Activated CD8-positive, alpha-beta T cell treated with anti-CD3 and anti-CD28 coated beads for 36 hours (primary cell): ENCODE measurements at places on chromosomes 3 and 15. TPM values are rescaled to one million over a fixed set of nuclear protein-coding genes. Genes with fewer than 3 reads are reported as not detected.
A peak's percentile ranks its signal among the peaks of the same experiment; 100 is the strongest.

DNA sequence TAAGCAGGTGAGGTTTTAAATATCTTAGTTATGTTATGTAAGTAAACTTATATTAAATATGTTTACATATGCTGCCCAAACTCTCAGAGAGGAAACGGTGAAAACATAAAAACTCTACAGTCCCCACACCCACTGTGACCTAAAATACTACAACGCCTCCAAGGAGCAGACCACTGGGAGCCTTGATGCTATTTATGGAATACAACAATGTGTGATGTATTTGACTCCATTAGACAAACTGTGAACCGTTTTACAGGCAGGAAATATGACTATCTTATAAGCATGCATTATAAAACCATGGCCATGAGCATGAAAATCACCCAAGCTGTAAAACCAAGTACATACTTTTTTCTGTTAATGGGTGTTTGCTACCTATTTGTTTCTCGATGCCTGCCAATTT is 379.5 kb upstream of the TBL1XR1 start:
- H3K4me3 ChIP-seq = no peak overlapping the region
- no peaks in the 10 kb centered on the region for H3K4me1 ChIP-seq
- H3K27me3 ChIP-seq = no peaks in the 10 kb centered on the region
- H3K27ac ChIP-seq = no peak overlapping the region
- DNase-seq = no peak

The CD200R1 gene
- total RNA-seq = 1.4 TPM

The ANKUB1 gene
- total RNA-seq = not detected

DNA sequence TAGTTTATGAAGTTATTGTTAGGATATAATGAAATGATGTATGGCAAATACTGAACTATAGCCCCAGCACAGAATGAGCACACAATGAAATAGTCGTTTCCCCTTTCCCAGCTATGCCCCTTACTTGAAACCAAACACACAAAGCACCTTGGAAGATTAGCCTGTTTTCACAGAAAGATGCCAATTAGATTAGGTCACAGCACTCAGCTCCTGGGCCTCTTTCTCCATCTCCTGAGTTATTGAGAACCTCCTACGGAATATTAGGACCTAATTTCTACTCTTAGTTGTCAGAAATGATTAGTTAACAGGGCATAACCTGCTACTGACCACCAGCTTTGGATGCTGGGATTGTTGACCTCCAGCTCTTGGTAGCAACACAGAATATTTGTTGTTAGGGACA is 269.4 kb upstream of the ROPN1 start:
- H3K27me3 ChIP-seq = peaks cover 2% of the 10 kb centered on the region
- H3K36me3 ChIP-seq = no peaks in the 10 kb centered on the region
- H3K4me3 ChIP-seq = no peak overlapping the region
- H3K4me1 ChIP-seq = no peaks in the 10 kb centered on the region
- no peak for DNase-seq

DNA sequence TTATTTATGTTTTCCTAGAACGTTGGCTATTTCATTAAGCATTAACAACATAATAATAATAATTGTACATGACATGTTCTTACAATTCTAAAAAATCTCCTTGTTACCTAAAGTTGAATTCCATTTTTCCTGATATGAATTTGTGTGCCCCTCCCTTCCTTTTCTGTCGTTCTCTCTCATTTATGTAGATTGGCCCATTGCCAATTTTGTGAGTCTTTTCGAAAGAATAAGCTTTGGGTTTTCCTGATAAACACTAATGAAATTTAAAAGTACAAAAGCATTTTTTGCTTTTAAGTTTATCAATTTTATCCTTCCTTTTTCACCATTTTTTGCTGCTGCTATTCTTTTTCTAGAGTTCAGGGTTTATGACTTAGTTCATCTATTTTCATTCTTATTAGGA is 44.9 kb downstream of the PRR23E start:
- no peaks in the 10 kb centered on the region for H3K4me1 ChIP-seq
- H3K36me3 ChIP-seq = no peaks in the 10 kb centered on the region
- H3K27me3 ChIP-seq = peaks cover 10% of the 10 kb centered on the region
- DNase-seq = no peak
- no peak overlapping the region for H3K27ac ChIP-seq
- H3K4me3 ChIP-seq = no peak overlapping the region

The CPLX3 gene
- not detected for total RNA-seq

- H3K4me1 ChIP-seq = no peaks in the 10 kb centered on the region
- H3K27ac ChIP-seq = no peak overlapping the region
Observed at GRCh38 chr3:45084820-45085816, 59.0 kb downstream of the CLEC3B start.

GRCh38 chr15:31478702-31479221 is 152.1 kb downstream of the KLF13 start:
- no peak overlapping the region for H3K4me3 ChIP-seq
- no peak for DNase-seq

DNA sequence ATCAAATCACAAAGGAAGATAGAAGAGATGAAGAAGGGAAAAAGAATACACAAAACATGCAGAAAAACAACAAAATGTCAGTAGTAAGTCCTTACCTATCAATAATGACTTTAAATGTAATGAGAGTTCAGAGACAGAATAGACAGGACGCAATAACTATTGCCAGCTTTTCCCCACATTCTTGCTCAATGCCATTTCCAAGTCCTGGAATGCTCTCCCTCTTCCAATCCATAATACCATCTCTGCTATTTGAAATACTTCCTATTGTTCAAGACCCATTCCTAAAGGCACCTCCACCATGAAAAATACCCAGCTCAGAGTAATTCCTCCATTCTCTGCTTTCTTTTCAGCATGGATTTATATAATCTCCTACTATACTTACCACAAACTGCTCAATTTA is 33.4 kb downstream of the CCDC54 start:
- no peak overlapping the region for H3K4me3 ChIP-seq
- peaks cover 9% of the 10 kb centered on the region for H3K4me1 ChIP-seq
- H3K27ac ChIP-seq = no peak overlapping the region
- no peak for DNase-seq

The MYEF2 gene
- 26.6 TPM for total RNA-seq

DNA sequence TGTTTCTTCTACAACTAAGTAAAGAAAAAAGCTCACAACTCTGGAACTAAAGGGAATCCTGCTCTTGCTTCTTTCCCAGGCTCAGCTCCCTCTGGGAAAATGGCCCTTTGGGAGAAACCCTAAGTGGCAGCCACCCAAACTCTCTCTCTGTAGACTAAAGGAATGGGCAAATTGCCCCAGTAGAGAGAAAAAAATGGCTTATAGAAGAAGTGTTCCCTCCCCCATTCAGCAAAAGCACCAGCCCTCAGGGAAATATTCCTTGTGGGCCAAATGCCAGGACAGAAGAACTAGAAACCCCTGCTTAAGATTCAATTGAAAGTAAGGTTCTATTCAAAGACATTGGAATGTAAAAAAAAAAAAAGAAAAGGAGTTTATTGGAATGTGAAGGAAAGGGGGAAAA is 603.7 kb upstream of the ALCAM start:
- H3K4me1 ChIP-seq = no peaks in the 10 kb centered on the region
- no peak for DNase-seq
- no peak overlapping the region for H3K27ac ChIP-seq
- no peaks in the 10 kb centered on the region for H3K27me3 ChIP-seq
- H3K36me3 ChIP-seq = no peaks in the 10 kb centered on the region

GRCh38 chr3:61690016-61690415 is 128.6 kb downstream of the PTPRG start:
- H3K36me3 ChIP-seq = no peaks in the 10 kb centered on the region
- DNase-seq = no peak
- H3K4me3 ChIP-seq = no peak overlapping the region
- no peaks in the 10 kb centered on the region for H3K4me1 ChIP-seq

GRCh38 chr15:48802867-48803266 is 8.0 kb downstream of the CEP152 start:
- DNase-seq = no peak
- no peak overlapping the region for H3K27ac ChIP-seq
- H3K4me3 ChIP-seq = no peak overlapping the region
- peaks cover 20% of the 10 kb centered on the region for H3K4me1 ChIP-seq

DNA sequence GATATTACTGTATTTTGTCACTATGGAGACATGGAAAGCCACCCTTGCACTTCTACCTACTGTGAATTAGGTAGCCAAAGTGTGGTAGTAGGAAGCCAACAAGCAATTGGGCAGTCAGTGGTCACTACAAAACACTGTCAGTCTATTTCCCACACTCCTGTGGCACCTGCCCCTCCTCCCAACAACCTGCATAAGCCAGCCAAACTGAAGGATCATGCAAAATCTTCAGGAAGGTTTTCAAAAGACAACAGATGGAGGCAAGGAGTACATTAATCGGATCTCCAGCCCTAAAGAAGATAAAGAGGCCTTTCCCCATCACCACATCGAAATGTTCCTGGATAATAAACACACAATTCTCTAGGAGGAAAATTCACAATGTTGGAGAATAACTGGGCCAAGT is 11.9 kb downstream of the POMGNT2 start:
- peaks cover 4% of the 10 kb centered on the region for H3K36me3 ChIP-seq
- H3K4me1 ChIP-seq = peaks cover 2% of the 10 kb centered on the region
- H3K27ac ChIP-seq = no peak overlapping the region
- DNase-seq = no peak

DNA sequence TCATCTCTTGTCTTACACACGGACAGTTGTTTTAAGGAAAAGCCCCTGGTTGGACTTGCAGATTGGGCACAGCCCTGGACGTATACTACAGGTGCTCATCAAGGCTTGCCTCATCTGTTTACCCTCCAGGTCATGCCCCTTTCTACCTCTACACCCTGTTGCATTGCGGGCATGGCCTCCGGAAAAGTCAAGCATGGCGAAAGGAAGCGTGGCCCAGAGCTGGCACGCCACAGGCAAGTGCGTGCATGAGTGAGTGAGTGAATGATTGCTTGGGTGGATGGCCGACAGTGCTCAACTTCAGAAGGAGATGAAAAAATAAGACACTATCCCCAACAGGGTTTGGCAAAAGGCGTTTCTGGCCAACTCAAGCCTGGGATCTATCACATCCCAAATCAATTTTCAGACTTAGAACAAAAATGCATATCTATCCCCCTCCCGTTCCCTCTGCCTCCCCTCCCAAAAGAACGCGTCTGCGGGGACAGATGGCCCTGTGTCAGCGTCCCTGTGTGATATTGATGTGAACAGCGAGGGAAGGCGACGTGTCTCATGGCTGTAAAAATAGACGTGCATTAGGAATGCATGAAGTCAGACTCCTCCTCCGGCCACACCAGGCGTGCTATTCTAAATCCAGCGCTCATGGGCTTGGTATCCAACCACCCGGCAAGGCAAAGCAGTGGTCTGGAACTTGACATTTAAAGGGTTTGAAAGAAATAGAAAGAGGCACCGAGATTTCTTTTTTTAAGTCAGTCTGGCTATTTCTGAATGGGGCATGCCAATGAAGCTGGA is 96.0 kb downstream of the RPLP1 start:
- H3K27me3 ChIP-seq = peaks cover 5% of the 10 kb centered on the region
- no peaks in the 10 kb centered on the region for H3K36me3 ChIP-seq
- H3K4me3 ChIP-seq = no peak overlapping the region
- no peaks in the 10 kb centered on the region for H3K4me1 ChIP-seq
- DNase-seq = no peak

The LRTM1 gene
- total RNA-seq = not detected

The TNNC1 gene
- 5.9 TPM for total RNA-seq

GRCh38 chr3:170496026-170496867 is 77.6 kb downstream of the CLDN11 start:
- H3K36me3 ChIP-seq = no peaks in the 10 kb centered on the region
- no peaks in the 10 kb centered on the region for H3K4me1 ChIP-seq
- no peak overlapping the region for H3K27ac ChIP-seq
- H3K27me3 ChIP-seq = peaks cover 10% of the 10 kb centered on the region
- H3K4me3 ChIP-seq = no peak overlapping the region

The CCR9 gene
- 0.20 TPM for total RNA-seq

DNA sequence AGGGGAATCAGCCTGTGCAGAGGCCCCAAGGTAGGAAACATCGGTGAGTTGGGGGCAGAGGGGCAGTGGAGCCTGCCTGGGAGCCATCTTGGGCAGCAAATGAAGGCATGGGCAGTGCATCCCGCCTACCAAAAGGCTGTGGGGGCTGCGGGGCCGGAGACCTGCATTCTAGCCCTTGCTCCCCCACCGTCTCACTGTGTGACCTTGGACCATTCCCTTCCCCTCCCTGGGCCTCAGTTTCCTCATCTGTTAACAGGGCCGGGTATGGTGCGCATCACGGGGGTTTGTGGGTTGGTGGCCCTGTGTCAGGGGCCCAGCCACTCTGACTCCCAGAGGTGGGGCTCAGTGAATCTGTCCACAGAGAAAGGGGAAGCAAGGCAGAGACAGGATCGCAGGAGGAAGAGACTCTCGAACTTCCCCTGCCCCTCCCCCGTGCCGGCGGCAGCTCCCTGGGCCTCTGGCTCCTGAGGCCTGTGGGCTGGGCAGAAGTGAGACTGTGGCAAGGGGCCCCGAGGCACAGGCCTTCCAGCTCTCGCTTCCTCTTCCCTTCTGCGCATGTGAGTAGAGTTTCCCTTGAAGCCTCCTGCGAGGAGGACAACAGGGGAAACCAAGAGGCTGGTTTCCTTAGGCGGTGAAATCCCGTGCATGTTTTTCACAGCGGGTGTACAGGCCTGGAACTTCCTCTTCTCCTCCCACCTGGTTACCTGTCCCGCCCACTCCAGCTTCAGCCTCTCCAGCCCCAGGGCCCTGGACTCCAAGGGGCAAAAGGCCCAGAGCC is 42.9 kb downstream of the IDH2 start:
- peak; percentile 90 for DNase-seq
- H3K27me3 ChIP-seq = no peaks in the 10 kb centered on the region
- H3K4me3 ChIP-seq = peak overlapping the region; percentile 54
- H3K36me3 ChIP-seq = peaks cover 6% of the 10 kb centered on the region
- H3K4me1 ChIP-seq = peaks cover 50% of the 10 kb centered on the region

- H3K27ac ChIP-seq = no peak overlapping the region
- no peak for DNase-seq
- no peaks in the 10 kb centered on the region for H3K27me3 ChIP-seq
- H3K4me3 ChIP-seq = no peak overlapping the region
- no peaks in the 10 kb centered on the region for H3K36me3 ChIP-seq
- no peaks in the 10 kb centered on the region for H3K4me1 ChIP-seq
Observed at GRCh38 chr3:83953417-83954089, 1005.2 kb upstream of the CADM2 start.

DNA sequence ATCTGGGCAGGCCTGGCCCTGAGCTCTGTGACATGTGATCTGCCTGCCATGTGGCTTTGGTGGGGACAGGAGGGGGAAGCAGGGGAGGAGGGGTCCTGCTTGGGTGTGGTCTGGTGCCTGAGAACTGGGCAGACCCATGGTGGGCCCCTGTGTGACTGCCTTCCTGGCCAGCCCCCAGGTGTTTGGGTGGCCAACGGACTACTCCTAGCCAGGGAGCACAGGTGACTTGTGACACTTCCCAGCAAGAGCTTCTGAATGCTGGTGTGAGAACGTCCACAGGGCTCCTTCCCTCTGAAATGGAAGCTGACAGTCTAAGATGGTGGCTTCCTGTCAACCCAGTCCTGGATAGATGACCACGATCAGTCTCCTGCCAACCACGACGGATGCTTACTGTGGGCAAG is 136.1 kb upstream of the MEF2A start:
- no peaks in the 10 kb centered on the region for H3K27me3 ChIP-seq
- no peak overlapping the region for H3K4me3 ChIP-seq
- H3K4me1 ChIP-seq = peaks cover 48% of the 10 kb centered on the region
- no peaks in the 10 kb centered on the region for H3K36me3 ChIP-seq
- DNase-seq = no peak
